KBM-7 (cell line): ENCODE measurements at places on chromosomes 5 and 9.
A peak's percentile ranks its signal among the peaks of the same experiment; 100 is the strongest.

GRCh38 chr5:158769079-158769478 lies 330.6 kb downstream of the EBF1 start:
- DNase-seq, result no peak

- peak; percentile 92 for DNase-seq
These were observed 566.0 kb downstream of the CAAP1 start for GRCh38 chr9:26326563-26326962.

- DNase-seq, result no peak
These were observed 19.6 kb upstream of the RNF20 start for GRCh38 chr9:101514071-101514470.

DNA sequence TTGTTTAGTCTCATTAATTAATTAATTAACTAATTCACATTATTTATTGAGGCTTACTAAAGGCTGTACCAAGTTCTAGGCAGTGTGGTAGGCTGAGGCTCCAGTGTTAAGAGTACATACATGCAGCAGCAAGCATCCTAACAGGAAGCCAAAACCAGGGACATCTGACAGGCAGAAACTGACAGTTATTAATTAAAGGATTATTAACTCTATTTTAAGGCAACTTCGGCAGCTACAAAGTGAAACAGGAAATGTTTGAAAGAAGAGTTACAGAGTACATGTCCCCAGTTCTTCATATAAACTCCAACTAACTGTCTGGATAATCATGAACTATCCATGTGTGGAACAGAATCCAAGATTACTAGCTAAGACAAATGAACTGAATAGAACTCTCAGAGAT lies 39.3 kb upstream of the GABRB2 start:
- no peak for DNase-seq

- no peak for DNase-seq
These were observed 126.2 kb upstream of the ZNF608 start for GRCh38 chr5:124872615-124873014.

DNA sequence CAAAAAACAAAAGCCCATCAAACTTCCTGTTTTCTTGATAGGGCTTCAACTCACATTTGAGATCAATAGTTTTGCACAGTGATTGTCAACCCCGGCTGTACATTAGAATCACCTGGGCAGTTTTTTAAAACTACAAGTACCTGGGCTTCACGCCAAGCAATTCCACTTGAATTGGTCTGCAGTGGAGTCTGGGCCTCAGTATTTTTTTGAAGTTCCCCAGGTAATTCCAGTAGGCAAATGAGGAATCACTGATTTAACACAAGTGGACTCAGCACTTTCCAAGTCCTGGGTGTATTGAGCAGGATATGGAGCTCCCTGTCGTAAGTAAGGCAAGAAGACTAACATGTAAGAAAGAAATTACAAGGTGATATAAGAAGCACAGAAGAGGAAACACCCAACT lies 14.8 kb upstream of the SMIM15 start:
- no peak for DNase-seq

DNA sequence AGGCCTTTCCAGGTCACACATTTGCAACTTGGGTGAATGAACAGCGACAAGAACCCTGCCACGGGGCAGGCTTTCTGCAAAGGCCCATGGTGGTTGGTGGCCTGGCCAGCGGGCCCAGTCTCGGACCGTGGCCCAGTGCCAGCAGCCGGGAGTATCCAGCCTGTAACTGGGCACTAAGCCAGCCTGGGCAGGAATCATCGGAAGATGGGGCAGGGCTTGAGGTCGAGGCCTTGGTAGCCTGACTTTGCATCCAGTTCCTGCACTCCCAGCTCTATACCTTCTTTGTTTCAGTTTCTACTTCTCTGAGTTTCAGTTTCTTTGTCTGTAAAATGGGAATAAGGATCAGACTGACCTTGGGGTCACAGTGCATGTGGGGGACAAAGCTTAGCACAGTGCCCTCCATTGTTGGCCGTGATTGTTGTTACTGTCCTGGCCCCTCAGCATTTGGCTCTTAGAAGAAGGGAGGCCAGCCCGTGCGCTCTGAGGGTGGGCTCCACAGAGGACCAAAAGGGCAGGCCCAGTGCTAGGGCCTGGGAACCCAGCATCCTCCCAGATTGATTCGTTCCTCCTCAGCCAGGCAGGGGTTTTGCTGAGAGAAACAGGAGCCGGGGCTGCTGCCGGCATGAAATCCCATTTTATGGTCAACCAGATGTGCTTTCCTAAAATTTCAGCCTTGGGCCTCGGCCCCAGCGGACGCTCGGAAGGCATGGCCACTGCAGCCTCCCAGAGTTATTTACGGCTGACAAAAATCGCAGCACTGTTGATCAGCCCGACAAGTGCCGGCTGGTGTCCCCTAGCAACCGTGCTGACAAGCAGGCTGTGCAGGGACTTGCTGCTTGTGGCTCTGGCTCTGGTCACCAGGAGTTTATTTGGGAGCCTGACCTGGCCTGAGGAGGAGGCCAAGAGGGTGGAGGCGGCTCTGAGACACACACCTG lies 43.6 kb downstream of the JADE2 start:
- no peak for DNase-seq
